Neuronal stem cell (in vitro differentiated cells): ENCODE measurements at places on chromosomes 16 and 17.

DNA sequence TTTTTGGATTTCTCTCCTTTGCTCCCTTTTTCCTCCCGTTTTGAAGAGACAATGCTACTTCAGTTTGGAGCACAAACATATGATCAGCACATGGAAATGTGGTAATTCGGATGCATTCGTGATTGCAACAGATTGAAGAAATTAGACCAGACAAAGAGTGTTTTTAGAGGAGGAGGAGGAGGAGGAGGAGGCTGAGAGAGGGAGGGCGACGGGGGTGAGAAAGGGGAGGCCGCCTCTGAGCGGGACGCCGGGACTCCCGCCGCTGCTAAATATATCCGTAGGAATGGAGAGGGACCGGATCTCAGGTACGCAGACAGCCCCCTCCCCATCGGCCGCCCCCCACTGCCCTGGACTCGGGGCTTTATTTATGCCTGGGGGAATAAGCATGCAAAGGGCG lies 179.3 kb downstream of the SEC14L1 start:
- DNase-seq: no peak
- no peak overlapping the region for H3K27ac ChIP-seq
- no peak overlapping the region for H3K4me3 ChIP-seq
- H3K36me3 ChIP-seq: no peaks in the 10 kb centered on the region
- H3K4me1 ChIP-seq: peaks cover 24% of the 10 kb centered on the region

GRCh38 chr17:4519361-4519788 lies 20.7 kb downstream of the SPNS2 start:
- H3K27ac ChIP-seq: no peak overlapping the region
- no peak for DNase-seq
- peaks cover 47% of the 10 kb centered on the region for H3K4me1 ChIP-seq

DNA sequence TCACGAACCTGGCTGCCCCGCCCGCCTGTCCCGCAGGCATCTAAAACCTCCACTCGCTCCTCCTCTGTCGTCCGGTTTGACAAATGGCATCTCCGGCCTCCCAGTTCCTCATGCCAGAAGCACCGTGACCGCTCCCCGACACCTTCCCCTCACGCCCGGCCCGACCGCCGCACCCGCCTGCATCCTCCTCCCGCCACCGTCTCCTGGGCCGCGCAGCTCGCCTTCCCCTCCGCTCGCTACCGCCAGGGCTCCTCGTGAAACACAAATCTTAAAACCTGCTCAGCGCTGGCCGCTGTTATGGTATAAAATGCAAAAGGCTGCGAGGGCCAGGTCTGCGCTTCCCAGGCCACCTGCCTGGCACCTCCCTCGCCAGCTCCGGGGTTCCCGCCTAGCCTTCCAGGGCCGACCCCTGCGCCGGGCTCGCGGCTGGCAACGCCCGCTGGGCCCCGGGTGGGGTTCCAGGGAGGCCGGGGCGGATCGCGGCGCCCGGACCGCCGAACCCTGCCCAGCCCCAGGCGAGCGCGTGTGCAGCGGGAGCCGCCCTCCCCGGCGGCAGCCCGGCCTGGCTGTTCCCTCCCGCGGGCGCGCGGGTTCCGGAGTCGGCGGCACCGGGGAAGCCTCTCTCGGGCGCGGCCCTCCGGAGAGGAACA lies 488 bp downstream of the SPSB3 start:
- H3K36me3 ChIP-seq: peaks cover 31% of the 10 kb centered on the region
- peaks cover 7% of the 10 kb centered on the region for H3K4me1 ChIP-seq
- DNase-seq: peak; percentile 14

DNA sequence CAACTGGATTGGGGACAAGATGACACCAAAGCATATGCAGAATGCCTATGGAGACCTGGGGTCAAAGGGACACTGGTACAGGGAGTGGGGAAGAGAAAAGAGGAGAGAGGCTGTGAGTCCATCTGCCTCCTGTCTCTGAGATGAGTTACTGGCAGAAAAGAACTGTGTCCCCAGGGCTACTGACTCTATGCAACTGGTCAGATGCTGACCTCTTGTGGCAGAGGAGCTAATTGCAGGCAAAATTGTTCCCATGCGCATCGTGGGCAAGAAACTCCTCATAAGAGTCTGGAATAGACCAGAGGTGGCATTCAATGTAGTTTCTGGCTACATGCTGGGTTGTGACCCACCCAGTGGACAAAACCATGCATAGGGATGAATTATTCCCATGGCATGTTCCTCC lies 26.1 kb upstream of the MLKL start:
- H3K36me3 ChIP-seq: no peaks in the 10 kb centered on the region
- no peak for DNase-seq
- H3K4me1 ChIP-seq: peaks cover 14% of the 10 kb centered on the region

DNA sequence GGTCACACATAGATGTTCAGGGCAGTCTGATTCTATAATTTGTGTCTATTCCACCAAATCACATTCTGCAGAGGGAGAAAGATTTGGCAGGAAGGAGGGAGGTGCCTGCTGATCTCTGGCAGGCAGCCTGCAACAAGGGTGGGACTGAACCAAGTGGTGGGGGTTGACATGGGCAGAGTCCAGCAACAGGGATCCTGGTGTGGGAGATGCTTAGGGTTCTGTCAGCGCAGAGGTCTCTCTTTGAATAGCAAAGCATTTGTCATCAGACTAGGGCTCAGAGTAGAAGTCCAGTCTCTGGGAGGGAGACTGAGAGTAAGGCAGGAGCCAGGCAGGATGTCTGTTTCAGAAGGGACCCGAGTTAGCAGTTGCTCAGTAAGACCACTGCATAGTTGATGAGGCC lies 94.6 kb downstream of the UTP18 start:
- no peaks in the 10 kb centered on the region for H3K27me3 ChIP-seq
- no peaks in the 10 kb centered on the region for H3K36me3 ChIP-seq
- H3K4me3 ChIP-seq: no peak overlapping the region
- no peaks in the 10 kb centered on the region for H3K4me1 ChIP-seq

DNA sequence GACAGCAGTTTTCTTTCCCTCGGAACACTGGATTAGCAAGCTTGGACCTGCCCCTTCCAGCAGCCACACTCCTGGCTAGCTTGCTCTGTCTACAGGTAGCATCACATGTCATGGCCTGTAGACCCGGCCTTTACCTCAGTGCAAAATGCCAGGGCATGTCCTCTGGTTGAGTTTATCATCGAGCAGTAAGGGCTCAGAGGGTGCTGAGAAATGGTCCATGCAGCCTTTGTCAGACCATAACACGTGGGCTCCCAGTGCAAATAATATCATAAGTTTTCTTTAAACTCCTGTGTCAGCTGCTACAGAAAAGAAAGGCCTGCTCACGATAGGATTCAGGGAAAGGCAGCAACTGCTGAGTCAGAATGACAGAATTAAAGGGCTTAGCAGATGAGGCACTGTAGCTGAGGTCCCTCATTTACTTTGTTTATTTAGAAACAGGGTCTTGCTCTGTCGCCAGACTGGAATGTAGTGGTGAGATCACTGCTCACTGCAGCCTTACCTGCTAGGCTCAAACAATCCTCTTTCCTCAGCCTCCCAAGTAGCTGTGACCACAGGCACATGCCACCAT lies 8.0 kb upstream of the GNA13 start:
- no peak overlapping the region for H3K27ac ChIP-seq
- DNase-seq: no peak
- H3K4me3 ChIP-seq: no peak overlapping the region
- peaks cover 10% of the 10 kb centered on the region for H3K27me3 ChIP-seq

DNA sequence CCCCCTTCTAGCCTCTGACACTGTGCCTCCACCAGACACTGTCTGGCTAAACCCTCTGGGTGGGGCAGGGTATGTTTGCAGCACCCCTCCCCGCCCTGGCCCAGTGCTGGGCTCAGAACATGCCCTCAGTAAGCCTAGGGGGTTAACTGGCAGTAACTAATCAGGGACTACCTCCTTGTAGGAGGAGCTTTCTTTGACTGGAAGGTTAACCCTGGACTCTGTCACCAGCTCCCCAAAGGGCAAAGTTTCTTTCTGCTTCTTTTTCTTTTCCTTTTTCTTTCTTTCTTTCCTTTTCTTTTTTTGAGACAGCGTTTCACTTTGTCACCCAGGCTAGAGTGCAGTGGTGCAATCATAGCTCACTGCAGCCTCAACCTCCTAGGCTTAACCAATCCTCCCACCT lies 76.8 kb downstream of the PLXDC1 start:
- H3K27ac ChIP-seq: no peak overlapping the region
- no peaks in the 10 kb centered on the region for H3K27me3 ChIP-seq

DNA sequence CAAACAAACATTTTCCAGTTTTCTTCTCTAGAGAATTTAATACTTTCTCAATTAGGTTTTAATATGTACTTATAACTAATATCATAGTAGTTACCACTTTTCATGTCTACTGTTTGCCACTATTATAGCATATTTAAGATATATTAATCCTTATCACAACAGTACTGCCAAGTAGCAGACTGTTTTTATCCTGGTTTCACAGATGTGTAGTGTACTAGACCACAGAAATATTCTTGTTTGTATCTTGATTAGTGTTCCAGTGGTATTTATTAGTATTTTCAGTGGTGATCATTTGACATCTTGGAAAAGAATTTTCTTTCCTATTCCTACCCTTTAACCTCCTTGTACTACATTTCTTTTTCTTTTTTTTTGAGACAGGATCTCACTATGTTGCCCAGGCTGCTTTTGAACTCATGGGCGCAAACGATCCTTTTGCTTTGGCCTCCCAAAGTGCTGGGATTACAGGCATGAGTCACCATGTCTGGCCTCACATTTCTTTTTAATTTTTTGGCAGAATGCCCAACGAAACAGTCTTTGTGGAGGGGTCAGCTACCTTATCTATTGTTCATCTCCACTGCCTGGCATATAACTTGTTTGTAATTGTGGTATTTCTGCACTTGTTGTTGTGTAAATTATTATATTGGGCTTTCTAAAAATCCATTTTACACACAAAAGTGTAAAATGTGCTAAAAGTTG lies 27.2 kb downstream of the MAP2K4 start:
- H3K36me3 ChIP-seq: no peaks in the 10 kb centered on the region
- H3K4me3 ChIP-seq: no peak overlapping the region
- no peak for DNase-seq
- H3K27me3 ChIP-seq: no peaks in the 10 kb centered on the region
